ENCODE measurements at places on chromosomes 7 and 10.

- no peak for DNase-seq
Measured at GRCh38 chr7:74284781-74285259, 4.4 kb upstream of the CLIP2 start.

- no peak for DNase-seq
Measured at GRCh38 chr10:7546385-7546967, 120.3 kb downstream of the ITIH5 start.

- DNase-seq, result no peak
Measured at GRCh38 chr10:12957081-12957480, 44.4 kb downstream of the CCDC3 start.

- no peak for DNase-seq
Measured at GRCh38 chr10:21509341-21510240, 15.9 kb downstream of the SKIDA1 start.

DNA sequence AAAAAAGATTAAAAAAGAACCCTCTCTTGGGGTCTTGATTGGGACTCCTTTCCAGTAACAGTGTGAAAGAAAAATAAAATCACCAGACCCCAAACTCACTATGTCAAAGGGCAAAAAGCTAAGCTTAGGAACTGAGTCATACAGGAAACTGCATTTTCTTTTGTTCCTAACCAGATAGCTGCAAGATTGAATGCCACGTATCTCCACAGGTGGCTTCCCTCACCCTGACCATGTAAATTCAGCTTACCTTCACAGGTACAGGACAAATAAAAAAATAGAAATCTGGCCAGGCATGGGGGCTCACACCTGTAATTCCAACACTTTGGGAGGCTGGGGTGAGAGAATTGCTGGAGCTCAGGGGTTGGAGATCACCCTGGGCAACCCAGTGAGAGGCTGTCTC, 32.5 kb upstream of the EIF4H start:
- DNase-seq, result no peak

DNA sequence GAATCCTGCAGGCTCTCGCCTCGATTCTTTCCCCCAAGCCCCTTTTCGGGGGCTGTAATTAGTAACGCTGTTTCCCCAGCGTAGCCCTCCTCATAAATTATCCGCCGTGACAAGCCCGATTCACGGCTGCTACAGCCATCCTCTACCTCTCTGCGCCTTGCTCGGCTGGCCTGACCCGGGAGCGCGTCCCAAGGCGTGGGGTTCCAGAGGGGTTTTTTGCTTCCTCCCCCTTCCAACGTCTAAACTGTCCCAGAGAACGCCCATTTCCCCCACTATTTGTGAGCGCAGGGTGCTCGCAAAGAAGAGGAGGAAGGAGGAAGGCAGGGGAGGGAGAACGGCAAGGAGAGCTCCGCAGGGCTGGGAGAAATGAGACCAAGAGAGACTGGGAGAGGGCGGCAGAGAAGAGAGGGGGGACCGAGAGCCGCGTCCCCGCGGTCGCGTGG, 880 bp downstream of the HOXA5 start:
- DNase-seq, result no peak

GRCh38 chr7:26500749-26501352, 209.2 kb downstream of the SNX10 start:
- DNase-seq, result no peak

- DNase-seq, result no peak
Measured at GRCh38 chr10:89677341-89677740, 24.0 kb upstream of the KIF20B start.

DNA sequence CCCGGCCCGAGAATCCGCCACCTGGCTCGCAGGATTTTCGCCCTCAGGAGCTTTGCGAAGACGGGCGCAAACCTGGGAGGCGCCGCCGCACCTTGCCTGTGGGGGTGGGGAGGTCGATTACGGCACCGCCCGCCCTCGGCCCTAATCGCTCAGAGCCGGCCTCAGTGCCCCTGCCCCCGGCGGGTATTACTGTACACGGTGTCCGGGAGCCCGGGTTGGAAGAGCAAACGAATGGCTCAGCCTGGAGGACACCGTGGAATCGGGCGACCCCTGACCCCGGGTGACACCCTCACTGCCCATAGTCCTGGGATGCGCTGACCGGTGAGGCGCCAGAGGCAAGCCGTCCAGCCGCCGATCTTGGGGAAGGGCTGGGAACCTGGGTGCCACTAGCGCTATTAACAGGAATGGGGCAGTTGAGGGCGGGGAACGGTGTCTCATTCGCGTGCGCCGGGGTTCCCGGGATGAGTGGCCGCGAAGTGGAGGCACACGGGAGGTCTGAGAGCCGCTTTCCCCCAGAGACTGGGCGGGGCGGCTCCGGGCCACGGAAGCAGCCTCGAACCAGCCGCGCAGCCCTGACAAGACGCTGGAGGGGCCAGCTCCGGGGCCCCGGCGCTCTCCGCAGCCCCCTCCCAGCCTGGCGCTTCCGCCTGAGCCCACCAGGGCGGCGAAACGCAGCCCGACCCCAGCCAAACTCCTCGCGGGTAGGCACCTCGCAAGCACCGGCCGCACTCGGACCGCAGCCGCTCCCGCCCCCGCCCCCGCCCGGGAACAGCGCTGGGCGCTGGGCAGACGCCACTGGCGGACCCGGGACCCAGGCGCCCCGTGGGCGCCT, 167.5 kb downstream of the NRF1 start:
- DNase-seq, result no peak

DNA sequence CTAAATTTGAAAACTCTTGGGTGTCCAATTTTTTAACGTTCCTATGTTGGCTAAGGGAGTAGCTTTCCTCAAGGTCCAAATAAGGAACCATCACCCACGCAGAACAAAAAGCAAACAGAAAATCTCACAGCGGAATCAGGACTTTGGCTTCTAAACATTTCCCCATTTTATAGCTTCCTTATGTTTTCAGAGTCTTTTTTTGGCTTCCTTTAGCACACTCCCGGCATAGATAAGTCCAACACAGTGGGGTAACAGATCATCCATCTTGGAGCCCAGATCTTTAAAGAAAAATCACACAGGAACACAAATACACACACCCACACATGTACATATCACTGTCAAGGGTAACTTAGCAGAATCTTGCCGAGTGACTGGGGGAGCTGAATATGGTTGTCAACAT, 4.2 kb upstream of the TCF7L2 start:
- DNase-seq, result no peak

- DNase-seq, result no peak
Measured at GRCh38 chr7:2336626-2337299, 17.9 kb upstream of the EIF3B start.

DNA sequence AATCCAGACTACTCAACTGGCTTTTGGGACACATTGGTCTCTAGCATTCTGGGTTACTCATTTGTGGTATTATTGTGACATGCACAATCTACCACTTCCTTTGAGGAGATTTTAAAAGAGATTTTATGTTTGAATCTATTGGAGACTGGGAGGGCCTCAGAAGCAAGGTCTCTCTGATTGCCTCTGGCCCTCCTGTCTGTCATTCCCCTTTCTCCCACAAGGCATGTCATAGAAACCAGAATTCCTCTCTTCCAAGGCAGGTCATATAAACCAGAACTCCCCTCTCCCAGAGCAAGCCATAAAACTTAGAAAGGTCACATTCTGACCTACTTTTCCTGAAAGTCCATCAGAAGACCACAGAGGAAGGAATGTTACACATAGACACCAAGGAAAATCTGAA, 777.7 kb downstream of the PHTF2 start:
- DNase-seq, result no peak

DNA sequence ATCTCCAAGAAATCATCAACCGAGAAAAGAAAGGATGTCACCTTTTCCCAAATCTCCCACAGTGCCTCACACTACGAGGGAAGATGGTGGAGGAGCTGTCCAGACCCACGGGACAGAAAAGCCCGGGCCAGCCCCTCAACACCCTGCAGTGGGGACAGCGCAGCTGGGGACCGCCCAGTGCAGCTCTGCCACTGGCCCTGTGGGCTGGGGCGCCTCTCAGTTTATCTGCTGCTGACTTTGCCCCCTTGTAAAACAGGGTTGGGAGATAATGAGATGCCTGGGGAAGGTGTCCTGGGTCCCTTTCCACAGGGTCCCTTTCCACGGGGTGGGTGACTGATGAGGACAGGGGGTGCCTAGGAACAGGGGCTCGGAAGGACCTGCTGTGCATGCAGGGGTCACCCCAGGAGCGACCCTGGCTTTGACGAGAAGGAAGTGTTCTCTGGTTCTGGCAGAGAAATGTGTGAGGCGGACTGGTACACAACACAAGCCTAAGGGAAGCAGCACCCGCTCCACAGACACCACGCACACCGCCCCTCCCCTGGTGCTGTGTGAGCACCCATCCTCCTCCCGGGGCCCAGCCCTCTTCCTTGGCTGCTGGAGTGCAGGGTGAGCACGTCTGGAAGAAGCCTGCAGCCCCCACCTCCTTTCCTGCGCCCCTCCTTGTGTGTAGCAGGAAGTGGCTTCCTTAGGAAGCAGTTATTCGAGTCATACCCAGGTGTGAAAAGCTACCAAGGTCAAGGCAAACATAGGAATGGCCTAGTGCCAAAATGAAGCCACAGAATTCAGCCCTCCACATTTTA, 339.9 kb downstream of the DNAJB6 start:
- DNase-seq, result no peak

- no peak for DNase-seq
Measured at GRCh38 chr10:133440633-133441285, 13.0 kb upstream of the SCART1 start.

DNA sequence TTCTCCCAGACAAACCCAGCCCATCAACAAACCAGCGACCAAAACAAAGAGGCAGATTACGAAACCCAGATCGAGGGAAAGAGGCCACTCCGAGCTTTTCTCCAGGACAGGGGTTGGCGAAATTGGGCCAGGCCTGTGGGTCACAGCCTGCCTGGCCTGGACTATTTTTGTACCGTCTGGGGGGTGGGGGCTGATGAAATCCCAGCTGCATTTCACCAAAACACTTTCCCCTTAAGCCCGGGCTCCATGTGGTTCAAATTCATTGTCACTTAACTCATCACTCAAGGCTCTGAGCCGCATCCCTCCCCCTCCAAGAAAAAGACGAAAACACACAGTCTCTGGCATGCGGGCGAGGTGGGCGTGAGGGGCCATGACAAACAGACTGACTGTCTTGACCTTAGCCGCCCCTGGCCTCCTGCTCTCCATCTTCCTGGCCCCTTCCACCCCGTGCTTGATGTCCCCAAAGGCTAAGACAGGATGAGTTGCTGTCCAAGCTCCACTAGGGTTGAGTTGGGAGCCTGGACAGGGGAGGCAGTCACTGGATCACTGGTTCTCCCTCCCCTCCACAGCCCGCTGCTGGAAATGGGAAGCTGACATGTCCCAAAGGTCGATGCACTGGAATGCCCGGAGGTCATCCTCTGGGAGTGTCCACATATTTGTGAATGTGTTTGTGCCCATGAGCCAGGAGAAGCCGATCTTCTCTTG, 19.2 kb downstream of the TMEM270 start:
- DNase-seq, result peak; percentile 79

GRCh38 chr10:72557362-72557761, 68.5 kb downstream of the MICU1 start:
- no peak for DNase-seq

DNA sequence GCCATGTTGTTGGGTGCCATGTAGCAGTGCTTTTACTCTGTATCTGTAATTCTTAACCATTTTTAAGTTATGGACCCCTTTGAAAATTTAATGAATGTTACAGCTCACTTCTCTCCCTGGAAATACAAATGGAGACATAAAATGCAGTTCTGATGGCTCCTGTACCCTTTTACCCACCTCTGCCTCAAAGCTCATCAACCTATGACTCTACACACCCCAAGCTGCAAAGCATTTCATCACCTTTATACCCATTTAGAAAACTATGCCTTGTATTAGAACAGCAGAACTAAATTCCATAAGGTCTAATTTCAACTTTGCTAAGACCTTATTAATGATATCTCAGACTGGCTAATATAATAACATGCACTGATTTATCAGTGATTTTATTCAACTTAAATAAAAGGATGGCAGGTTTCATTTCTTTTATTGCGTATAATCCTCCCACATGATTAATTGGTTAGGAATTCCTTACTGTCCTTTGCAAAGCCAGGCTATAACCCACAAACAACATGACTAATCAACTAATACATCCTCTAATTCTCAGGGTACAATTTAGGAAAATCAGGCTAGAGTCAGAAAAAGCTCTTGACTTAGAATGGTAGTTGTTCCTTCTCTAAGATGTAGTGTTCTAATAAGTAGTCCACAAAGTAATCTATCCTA, 68.1 kb downstream of the CPEB3 start:
- no peak for DNase-seq

GRCh38 chr7:13952921-13953320, 36.5 kb downstream of the ETV1 start:
- no peak for DNase-seq

GRCh38 chr7:157513162-157513621, 176.4 kb downstream of the DNAJB6 start:
- no peak for DNase-seq

DNA sequence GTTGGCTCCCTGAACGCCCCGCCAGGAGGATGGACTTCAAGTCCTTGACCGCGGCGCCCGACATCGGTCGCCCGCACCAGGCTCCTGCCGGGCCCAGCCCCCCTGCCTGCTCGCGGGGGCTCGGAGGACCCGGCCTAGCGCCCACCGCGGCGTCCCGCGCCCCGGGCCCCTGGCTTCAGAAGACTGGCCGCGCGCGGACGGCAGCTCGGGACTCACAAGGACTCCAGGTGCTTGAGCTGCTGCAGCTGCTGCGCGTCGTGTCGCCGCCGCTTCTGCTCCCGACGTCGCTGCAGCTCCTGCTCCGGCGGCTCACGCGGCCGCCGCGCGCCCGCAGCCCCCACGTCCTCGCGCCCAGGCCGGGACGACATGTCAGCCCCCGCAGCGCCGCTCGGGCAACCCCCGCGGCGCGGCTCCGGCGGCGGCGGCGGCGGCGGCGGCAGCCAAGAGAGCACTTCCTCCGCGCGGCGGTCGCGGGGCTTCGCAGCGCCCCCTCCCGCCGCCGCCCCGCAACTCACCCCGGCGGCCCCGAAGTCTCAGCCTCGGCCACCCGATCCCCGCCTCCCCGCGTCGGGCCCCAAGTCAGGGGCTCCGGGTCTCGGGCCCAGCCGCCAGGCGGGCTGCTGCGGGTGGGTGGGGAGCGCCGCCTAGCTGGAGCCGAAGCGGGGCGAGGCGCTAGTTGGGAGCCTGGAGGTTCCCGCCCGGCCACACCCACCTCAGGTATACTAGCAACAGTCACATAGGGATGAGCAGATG, at the start of gene RP9:
Gene RP9, minus strand, starts transcription at position 400 of the 753 bp plus-strand sequence. Its CDS starts 32 bp downstream, at position 368.
- peak; percentile 85 for DNase-seq

Measured in left ventricle myocardium superior (tissue), 1 donor.